NCI-H1694 treated with DMSO at 0.1 percent for 48 hours (cell line): ENCODE measurements at places on chromosomes 13 and 19.

DNA sequence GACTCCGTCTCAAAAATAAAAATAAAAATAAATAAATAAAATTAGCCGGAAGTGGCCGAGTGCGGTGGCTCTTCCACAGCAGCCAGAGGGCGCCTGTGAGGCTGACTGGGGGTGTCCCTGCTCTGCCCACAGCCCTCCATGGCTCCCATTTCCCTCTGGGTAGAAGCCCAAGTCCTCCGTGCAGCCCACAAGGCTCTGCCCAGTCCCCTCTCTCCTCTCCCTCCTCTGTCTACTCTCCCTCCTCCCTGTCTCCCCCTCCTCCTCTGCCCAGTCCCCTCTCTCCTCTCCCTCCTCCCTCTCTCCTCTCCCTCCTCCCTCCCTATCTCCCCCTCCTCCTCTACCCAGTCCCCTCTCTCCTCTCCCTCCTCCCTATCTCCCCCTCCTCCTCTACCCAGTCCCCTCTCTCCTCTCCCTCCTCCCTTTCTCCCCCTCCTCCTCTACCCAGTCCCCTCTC lies 20.4 kb downstream of the MISP start:
- DNase-seq, result no peak

- no peak for DNase-seq
Measured at GRCh38 chr13:27605610-27606200, 14.6 kb downstream of the LNX2 start.

DNA sequence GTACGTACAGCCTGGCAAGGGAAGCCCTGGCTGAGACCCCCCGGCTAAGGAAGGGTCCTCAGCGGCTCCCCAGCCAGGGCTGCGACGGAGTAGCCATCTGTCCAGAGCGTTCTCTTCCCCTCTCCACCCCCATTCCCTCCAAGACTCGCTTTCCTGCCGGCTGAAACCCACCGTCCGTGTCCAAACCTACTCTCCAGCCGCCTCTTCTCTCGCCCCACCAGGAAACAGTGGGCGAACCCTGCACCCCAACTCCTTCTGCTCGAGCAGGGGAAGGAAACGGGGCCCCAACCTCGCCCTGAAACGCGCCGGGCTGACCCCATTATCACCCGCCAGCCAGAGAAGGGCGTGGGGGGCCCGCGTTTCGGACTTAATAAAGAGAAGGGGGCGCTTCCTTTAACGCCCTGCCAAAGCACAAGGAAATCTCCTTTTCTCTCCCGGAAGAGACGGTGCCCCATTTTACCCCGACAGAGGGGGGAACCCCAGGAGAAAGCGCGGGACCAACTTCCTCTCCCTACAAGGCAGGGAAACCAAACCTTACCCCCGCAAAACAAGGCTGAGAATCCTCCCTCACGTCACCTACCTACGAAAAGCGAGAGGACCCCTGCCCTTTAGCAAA lies 2.5 kb downstream of the ZC3H4 start:
- no peak for DNase-seq

DNA sequence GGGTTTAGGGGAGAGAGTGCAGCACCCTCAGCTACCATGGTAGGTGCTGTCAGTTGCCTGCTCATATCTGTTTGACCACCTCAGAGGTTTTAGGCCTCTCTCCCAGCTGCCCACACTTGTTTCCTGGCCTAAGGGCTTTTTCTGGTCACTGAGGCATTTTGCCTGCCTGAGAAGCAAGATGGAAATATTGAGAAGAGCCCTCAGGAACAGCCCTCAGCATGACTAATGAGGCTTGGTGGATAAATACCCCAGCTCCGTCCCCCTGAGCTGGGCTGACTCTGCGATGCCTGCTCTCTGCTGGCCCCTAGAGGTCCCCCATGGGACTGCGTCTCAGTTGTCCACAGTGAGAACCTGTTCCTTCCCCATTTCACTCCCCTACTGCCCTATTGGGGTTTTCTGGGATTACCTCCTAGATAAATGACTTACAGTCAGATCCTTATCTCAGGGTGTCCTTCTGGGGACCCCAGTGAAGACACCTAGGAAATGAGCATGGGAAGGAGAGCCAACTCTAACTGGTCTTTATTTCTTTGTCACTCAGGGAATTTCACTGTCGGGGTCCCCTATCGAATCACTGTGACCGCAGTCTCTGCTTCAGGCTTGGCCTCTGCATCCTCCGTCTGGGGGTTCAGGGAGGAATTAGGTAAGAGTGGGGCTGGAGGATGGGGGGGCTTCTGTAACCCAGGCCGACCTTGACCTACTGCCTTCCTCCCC lies 13.3 kb downstream of the PALM3 start:
- DNase-seq, result no peak

GRCh38 chr13:37361608-37362007 lies 237.0 kb downstream of the POSTN start:
- no peak for DNase-seq

DNA sequence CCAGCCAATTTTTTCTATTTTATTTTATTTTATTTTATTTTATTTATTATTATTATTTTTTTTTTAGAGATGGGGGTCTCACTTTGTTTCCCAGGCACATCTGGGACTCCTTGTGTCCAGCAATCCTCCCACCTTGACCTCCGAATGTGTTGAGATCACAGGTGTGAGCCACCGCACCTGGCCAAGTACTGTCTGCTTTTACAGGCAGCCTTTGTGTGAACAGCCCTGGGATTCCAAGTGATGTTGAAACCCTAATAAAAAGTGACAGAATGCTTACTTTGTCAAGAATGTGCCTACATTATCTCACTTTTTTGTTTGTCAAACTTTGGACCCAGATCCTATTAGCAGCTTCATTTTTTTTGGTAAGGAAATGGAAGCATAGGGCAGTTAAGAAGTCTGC lies 220.1 kb upstream of the EDNRB start:
- no peak for DNase-seq

DNA sequence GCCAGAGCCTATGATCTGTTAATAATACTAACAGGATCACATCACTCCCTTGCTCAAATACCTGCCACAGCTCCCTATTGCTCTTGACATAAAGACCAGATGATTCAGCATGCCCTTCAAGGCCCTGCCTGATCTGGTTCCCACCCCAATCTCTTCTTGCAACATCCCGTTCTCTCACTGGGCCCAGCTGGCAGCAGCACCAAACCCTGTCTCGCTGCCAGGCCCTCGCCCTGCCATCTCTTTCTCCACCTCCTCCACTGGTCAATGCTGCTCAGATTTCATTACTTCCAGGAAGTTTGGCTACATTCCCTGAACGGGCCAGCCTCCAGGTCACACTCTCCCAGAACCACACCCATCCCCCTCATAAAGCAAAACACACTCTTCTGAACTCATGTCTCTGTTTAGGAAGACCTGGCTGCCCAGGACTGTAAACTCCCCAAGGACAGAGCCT lies 8.6 kb upstream of the BCAT2 start:
- DNase-seq, result no peak

DNA sequence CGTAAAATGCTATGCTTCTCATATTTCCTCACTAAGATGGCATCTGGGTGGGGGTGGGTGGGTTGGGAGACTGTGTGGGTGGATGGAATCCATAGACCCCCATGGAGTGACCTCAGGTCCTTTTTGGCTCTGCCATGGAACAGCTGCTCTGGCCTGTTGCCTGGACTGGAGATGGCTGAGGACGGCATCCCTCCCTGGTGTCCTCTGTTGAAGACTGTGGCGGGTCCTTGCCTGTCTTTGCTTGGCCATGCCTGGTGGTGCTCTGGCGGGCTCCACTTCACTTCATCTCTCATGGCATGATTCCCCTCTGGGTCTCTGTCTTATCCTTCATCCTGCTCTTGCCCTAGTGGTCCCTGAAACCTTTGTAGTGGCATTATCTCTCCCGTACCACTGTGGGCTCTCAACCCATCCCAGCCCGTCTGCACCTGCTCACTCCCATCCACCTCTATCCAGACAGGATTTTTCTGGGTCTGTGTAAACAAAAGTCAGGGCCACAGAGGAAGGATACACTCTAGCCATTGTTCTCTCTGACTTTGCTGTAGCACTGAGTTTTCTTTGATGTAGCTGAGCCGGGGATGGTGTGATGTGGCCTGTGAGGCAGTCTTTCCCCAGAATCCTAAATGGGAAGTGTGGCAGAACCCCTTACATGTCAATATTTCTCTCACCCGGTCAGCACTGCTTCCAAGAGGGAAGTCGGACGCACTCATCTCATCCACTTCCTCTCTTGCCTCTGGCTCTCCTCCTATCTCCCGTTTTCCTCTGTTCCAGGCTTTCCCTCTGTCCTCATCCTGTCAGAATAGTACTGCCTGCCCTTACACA lies 36.1 kb downstream of the WDFY2 start:
- DNase-seq, result no peak

- DNase-seq, result no peak
Measured at GRCh38 chr19:2663920-2664571, 38.4 kb downstream of the GNG7 start.

DNA sequence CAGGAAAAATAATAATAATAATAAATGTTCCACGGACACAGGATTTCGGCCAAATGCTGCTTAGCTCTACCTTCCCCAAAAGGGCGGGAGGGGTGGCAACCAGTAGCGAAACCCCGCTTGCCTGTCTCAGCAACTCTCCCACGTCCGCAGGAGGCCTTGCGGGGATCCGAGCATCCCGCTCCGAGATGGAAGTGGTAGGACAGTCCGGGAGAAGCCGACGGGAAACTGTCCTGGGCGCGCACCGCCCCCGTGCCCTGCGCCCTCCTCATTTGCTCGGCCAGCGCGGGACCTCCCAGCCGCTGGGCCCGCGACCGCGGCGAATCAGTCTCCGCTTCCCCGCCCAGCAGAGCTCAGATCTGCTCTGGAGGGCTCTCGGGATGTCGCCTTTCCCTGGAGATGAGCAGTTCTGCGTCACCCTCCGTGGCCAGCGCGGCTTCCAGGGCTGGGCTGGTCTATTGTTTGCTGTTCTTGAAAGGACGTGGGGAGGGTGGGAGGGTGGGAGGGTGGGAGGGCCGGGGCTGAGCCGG lies 48.9 kb upstream of the PABPC3 start:
- no peak for DNase-seq

DNA sequence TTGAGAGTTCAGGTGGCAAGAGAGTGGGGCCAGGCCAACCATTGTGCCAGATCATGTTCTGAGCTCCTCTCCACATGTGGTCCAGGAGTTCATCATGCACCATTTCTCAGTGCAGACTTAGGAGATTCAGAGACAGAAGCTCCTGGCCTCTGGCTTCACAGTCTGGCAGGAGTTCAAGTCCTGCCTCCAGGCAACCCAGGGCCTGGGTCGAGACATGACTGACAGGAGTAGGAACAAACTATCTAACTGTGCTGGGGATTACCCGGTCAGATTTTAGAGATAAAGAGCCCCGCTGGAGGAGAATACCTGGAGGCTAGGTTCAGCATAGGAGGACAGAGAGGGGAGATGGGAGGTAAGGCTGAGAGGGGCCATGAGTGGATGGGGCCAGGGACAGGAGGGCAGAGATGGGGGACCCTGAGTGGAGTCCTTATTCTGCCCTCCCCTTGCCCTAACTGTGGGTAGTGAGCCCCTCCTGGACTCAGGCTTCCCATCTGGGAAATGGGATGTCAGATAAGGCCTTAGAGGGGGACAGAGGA lies 906 bp upstream of the CYP4F11 start:
- no peak for DNase-seq

- DNase-seq, result no peak
Measured at GRCh38 chr19:28522545-28522922, 690.4 kb downstream of the UQCRFS1 start.

- DNase-seq, result no peak
Measured at GRCh38 chr13:114155926-114156883, 22.9 kb upstream of the CFAP97D2 start.

- no peak for DNase-seq
Measured at GRCh38 chr19:492091-492531, 4.2 kb upstream of the MADCAM1 start.

DNA sequence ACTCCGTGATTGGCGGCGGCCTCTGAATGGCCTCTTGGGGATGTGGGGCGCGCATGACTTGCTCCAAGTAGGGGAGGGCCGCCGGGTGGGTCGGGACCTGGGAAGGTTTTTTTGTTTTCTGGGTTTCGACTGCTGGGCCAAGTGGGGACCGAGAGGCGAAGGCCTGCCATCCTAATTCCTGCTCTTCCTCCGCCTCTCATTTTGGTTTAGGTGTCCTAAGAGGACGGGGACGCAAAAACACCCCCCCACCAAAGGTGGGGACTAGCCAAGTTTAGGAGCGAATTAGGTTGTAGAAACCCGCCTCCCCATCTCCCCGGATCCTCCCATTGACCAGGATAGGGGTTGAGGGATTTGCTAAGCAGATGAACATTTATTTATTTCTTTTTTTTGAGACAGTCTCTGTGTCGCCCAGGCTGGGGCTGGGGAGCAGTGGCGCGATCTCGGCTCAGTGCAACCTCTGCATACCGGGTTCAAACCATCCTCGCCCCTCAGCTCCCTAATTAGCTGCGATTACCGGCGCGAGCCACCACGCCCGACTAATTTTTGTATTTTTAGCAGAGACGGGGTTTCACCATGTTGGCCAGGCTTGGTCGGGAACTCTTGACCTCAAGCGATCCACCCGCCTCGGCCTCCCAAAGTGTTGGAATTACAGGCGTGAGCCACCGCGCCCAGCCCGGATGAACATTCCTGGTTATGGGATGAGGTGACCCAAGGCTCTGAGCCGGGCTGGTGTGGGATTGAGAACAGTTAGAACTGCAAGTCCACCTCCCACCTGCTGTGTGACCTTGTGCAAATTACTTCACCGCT lies 838 bp downstream of the PPP2R1A start:
- DNase-seq, result no peak

DNA sequence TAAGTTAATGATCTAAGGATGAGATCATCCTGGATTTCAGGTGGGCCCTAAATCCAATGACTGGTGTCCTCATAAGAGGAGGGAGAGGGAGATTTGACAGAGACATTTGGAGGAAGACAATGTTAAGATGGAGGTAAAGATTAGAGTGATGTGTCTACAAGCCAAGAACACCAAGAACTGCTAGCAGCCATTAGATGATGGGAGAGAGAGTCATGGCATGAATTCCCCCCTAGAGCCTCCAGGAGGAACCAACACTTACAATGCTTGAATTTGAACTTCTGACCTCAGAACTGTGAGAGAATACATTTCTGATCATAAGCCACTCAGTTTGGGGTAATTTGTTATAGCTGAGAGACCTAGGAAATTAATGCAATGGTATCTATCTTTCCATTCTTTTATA lies 68.1 kb upstream of the RFXAP start:
- DNase-seq, result no peak

DNA sequence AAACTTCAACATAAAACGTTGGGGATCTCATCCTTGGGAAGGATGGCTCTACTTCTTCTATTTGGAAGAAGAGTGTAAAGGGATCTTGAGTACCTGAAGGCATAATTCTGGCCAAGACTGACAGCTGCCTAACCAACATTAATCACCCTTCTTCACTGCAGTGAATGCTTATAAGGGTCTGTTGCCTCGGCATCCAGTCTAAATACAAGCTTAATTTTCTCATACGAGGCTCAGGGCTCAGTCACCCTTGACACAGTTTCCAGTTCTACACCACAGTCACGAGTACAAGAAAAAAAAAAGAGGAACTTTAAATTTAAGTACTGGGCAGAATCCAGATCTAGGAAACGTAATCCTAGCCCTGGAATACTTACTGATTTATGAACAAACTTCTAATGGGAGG lies 9.0 kb downstream of the FPR3 start:
- no peak for DNase-seq
